ENCODE measurements at places on chromosomes 2 and 18.

GRCh38 chr2:138536302-138536701 lies 34.7 kb downstream of the SPOPL start:
- DNase-seq, result no peak

GRCh38 chr18:45560870-45561269 lies 54.4 kb upstream of the SLC14A2 start:
- DNase-seq, result no peak

DNA sequence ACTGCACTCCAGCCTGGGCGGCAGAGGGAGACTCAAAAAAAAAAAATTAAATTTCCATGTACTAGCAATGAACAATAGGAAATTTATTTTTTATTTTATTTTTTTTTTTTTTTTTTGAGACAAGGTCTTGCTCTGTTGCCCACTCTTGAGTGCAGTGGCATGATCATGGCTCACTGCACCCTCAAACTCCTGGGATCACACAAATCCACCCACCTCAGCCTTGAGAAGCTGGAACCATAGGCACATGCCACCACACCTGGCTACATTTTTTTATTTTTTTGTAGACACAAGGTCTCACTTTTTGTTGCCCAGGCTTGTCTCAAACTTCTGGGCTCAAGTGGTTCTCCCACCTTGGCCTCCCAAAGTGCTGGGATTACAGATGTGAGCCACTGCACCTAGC lies 16.9 kb downstream of the CNOT9 start:
- no peak for DNase-seq

- no peak for DNase-seq
Observed at GRCh38 chr2:1856475-1856874, 112.2 kb upstream of the PXDN start.

GRCh38 chr2:206521612-206522011 lies 78.3 kb downstream of the ADAM23 start:
- no peak for DNase-seq

GRCh38 chr2:112749755-112750559 lies 14.5 kb downstream of the CKAP2L start:
- peak; percentile 80 for DNase-seq

GRCh38 chr18:32761231-32761630 lies 11.6 kb downstream of the KLHL14 start:
- no peak for DNase-seq

DNA sequence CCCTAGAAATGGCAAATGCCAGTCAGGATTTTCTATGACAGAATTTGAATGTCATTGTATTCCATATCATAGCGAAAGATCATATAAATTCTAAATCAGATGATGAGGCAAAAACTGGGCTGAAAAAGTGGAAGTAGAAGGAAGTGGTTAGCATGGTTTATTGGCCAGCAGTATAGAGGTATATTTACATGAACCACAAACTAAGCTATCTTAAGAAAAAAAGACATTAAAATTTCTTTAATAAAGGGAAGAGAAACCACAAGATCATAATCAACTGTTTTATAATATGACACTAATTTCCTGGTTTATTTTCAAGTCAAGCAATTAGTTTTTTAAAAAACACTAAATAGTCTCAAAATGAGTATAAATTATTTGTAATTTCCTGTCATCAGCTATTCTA lies 123.2 kb upstream of the LRP1B start:
- DNase-seq, result no peak

DNA sequence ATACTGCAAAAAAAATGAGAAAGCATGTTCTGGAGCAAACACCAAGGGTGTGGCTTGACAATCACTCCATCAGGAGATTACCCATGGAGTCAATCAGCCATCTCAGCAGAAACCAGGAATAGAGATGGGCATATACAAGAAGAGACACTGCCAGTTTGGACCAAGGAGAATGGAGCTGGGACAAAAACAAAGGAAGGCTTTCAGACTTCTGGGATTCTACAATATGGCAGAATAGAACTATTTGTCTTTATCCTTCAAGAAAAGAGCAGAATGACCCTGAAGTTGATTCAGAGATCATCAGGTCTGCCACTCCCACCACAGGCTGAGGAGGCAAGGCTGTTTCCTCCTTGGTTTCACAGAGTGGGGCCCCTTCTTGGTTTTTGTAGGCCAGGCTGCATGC lies 48.2 kb upstream of the KIF5C start:
- no peak for DNase-seq

GRCh38 chr2:74072565-74072964 lies 75.1 kb downstream of the BOLA3 start:
- DNase-seq, result no peak

DNA sequence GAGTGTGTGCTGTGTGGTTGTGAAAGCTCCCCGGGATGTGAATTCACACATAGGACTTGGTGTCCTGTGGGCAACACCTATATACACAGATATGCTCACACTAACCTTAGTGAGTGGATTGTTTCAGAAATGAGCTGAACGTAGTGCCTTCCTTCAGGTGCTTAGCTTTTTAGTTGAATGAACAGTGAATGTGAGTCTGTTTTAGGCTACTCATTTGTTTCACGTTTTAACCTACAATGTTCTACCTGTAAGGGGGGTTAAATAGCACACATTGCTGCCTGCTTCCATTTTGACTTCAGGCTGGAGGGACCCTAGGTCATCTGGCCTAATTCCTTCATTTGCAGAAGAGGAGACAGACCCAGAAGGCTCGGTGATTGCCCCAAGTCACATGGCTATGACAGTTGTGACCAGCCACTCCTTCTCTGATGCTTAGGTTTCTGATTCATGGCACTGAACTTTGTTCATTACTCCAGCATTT lies 1.0 kb downstream of the PLEK start:
- no peak for DNase-seq

GRCh38 chr2:240840435-240841060 lies 20.5 kb upstream of the KIF1A start:
- DNase-seq, result no peak

DNA sequence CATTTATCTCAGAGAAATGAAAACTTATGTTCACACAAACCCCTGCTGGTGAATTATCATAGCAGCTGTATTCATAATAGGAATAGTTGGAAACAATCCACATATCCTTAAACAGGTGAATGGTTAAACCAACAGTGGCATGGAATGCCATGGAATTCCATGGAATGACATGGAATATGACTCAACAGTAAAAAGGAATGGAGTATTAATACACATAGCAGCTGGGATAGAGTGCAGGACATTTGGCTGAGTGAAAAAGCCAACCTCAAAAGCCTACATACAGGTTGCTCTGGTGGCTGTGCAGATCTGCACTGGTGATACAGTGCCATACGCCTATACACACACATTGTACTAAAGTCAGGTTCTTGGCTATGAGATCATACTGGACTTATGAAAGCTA lies 69.5 kb downstream of the FAM168B start:
- no peak for DNase-seq

DNA sequence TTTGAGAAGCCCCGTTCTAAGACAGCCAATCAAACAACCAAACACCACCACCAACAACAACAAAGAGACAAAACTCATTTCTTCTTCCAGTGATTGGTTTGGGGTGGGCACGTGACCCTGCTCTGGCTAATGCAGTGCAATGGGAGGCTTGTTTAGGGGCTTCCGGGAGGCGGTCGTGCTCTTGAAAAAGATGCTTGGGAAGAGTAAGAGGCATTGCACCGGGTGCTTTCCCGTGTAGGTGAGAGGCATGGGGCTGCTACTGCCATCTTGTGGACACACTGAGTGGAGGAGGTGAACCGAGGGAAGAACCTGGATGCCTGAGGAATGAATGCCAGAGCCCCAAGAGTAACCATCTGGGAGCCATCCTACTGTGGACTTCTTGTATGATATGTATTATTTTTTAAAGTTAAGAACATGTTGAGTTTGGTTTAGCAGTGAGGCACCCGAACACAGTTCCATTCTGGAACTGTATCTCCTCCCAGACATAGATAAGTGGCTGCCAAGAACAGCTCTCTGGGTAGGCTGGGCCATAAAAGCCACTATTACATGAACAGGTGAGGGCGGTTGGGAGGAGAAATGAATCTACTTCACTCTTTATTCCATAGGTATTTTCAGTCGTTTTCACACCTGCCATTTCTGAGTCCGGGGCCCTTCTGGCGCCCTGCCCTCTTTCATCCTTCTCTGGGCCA lies 19.1 kb upstream of the ARHGAP25 start:
- DNase-seq, result no peak

DNA sequence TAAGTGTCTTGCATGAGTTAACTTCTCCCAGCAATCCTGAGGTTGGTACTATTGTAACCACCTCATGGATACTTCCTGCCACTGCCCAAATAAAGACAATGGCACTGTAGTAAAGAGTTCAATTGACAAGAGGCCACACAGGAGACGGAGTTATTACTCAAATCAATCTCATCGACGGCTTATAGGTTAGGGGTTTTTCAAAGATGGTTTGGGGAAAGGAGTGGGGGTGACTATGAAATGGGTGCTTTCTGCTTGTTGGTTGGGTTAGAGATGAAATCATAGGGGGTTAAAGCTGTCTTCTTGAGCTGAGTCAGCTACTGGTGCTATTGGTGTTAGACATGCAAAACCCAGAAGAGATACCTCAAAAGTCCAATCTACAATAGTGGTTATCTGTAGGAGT lies 1258.0 kb upstream of the ZEB2 start:
- DNase-seq, result no peak
